Cortex of kidney (tissue), 1 donor: ENCODE measurements at places on chromosomes 1 and 21.

GRCh38 chr1:115274467-115274866 is 63.6 kb downstream of the NGF start:
- DNase-seq = no peak

GRCh38 chr1:227033880-227034279 is 93.8 kb downstream of the COQ8A start:
- DNase-seq = no peak

- no peak for DNase-seq
These were observed 8.9 kb downstream of the MAP1LC3C start for GRCh38 chr1:241990040-241990439.

DNA sequence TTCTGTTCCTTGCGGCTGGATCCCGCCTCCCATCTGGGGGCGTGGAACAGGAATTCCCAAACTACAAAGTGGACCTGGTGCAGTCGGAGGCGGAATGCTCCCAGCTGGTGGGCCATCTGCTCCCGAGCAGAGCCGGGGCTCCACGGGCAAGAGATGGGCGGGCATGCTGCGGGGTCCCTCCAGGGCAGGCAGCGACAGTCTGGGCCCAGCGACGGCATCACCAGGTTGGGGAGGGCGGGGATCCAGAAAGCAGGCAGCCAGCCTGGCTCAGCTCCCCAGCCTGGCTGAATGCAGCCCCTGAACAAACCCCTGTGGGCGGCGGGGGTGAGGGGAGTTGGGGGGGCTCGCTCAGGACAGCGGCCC is 3.6 kb downstream of the MEGF6 start:
- no peak for DNase-seq

- no peak for DNase-seq
These were observed 5.2 kb upstream of the HLX start for GRCh38 chr1:220873868-220874655.
